Stimulated activated CD8-positive, alpha-beta memory T cell treated with anti-CD3 and anti-CD28 coated beads, Interleukin-15, amount 100 ng/mL, for 24 hours (primary cell): ENCODE measurements at places on chromosomes 7 and 10.

DNA sequence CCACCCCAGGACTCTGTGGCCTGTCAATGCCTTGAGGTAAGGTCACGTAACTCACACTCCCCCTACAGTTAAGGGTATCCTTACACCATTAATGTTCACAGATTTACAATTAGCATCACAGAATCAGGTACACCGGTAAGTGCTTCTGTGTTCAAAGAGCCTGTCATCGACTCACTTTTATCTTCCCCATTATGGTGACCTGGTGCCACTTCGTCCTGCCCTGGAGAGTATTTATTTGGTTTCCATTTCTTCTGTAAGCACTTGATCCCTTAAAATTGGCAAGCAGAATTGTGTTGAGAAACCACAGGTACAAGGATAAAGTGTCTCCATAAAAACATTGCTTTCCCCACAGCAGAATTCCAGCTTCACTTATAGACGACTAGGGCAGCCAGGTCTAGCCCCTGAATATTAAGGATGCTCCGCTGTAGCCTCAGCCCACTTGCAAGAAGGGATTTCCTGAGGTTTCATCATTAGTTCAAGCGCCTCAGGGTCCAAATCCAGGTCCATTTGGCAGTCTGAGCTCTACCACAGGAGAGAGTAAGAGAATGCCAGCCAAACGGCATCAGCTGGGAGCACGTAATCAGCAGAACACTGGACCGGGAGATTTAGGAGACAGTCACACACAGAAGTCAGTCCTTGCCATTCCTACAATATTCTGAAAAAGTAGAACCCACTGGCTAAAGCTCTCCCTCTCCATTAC lies 10.1 kb downstream of the ATXN7L1 start:
- no peak for DNase-seq

DNA sequence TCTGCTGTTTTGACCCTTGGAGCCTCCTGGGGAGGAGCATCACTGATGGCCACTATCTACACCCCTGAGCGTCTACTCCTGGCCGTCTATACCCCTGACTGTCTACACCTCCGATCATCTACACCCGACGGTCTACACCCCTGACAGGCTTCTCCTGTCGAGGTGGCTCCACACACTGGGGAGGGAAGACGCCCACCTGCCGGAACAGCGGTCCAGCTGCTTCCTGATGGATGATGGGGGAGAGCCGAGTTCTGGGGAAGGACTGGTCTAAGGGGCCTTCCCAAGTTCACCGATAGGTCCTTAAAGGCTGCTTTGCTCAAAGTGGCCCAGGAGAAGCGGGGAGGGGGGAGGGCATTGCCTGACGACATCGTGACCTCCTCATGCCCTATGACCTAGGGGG lies 39.4 kb downstream of the GBX1 start:
- no peak for DNase-seq

GRCh38 chr10:96025566-96025965 lies 17.8 kb upstream of the CCNJ start:
- DNase-seq = no peak

DNA sequence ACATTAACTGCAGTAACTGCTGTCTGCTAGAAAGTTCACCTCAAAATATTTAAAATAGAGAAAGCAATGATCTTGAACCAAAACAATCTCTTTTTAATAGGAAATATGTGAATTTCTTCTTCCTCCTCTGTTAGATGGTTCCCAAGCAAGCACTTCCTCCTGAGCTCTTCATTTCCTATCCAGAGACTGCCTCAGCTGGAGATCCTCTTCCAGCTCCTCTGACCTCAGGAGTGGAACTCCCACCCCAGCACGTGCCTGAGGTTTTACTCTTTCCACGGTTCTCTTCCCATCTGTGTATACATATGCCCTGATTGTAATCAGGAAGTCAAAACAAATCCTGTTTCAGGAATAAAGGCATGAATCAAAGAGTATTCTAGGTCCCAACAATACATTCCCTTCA lies 5.6 kb downstream of the DENND11 start:
- no peak for DNase-seq

DNA sequence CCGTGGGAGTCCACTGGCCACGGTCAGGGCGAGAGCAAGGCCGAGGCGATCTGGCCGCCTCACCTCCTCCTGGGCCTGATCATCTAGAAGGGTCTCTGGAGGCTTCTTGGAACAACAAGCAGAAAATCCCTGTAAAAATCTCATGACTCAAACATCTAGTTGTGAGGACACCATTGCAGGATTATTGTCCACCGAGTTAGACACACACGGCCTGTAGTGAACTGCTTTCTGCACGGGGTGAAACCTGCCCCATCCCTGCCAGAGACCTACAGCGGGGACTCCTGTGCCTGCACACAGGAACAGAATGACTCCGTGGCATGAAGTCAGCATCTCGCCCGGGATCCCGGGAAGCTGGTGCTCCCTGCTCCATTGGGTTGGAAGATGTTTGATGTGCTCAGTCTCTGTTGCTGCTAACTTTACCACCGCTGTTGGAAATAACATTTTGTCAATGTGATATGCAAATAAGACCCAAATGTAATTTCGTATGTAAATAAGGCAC lies 267.0 kb upstream of the TCERG1L start:
- no peak for DNase-seq

DNA sequence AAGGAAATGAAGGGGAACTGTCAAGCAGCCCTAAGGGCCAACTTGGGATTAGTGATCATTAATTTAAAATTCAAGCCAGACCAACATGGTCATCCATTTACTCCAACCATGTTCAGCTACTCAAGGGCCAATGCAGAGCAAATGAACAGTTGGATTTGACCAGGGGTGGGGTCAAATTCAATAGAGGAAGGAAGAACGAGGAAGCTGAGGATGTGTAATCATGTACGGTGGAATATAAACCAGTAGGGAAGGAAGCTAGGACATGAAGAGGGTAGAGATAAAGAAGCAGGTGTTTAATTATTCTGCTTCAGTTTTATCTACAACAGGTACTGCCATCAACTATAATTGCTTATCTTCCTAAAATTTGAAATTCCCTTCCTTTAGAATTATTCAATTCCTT lies 81.6 kb downstream of the HIBADH start:
- no peak for DNase-seq

DNA sequence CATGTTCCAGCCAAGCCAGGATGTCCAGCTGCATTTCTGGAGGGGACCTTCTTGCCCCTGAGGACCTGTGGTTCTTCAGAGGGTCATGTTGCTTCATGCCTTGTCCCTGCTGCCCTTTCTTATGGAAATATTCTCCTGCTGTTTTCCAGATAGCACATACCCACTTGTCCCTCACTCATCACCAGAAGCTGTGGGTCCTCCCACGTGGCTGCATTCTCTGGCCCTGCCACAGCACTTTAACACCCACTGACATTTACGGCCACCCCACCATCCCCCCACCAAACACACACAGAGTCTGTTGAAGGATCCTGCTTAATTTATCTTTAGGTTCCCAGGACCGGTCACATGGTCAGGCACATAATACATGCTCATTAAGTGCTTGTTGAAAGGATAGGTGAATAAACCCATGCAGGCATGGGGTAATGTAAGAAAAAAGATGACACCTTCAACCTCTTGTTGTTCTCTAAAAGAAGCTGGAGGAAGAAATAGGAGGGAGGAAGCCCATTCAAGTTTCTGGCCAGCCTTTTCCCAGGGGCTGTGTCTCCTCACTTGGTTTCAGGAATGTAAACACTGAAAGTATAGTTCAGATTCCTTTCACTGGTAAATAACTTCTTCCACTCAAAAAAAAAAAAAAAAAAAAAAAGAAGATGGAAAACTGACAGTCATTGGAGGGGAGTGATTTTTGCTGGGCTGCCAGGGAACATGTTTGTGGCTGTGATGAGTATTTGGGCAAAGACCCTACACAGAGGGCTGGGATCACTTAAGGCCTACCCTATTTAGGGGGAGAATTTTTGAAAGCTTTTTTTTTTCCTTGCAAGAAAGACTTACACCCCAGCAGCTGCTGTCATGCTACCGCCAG lies 19.8 kb upstream of the BMPER start:
- DNase-seq = no peak

GRCh38 chr7:53789741-53790140 lies 752.4 kb upstream of the VSTM2A start:
- DNase-seq = no peak

DNA sequence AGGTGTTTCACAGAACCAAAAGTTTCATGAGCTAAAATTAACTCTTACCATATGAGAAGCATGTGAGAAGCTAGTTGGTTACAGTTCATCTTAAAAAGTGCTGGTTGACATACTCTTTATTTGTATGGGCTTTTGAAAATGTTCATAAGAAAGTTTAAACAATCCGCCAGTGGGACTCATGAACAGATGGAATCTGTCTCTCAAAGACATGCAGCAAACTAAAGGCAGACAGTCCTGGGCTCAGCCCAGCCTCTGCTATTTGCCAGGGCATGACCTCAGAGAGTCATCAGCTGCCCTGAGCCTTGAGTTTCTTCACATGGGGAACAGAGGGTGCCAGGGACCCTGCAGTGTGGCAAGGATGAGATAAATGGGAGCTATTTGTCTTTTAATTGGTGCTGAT lies 3.2 kb downstream of the PYROXD2 start:
- DNase-seq = no peak

DNA sequence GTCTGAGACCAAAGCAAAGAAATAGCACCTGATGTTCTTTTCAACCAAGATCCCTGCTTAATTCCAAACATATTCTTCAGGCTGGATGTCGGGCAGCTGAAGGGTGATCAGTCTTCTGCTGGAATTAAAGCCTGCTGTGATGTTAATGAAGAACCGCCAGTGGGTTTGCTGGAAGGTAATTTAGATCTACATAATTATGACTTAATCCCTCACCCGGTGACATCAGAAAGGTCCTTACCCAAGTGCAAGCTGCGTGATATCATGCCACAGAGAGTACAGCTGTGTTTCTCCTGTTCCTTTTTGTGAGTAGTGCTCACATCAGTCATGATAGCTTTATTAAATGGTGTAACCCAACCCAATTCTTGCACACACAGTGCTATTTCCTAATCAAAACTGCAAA lies 29.1 kb upstream of the LRGUK start:
- no peak for DNase-seq

- DNase-seq = no peak
Measured at GRCh38 chr10:96295475-96295874, 8.8 kb upstream of the DNTT start.

DNA sequence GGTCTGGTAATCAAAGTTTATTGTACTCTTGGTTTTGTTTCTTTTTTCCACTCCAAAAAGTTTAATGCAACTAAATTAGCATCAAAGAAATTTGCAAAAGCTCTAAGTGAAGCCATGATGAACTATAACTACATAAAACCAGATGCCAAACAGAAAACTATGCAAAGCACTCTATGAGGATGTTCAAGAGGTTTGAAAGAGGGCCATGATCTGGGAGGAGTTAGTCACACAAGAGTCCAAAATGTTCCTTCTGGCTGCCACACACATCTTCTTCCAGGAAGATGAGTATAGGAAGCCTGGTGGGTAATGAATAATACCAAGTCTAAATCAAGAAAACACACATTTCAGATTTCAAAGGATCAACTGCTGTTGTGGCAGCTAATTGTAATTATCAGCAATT lies 28.4 kb downstream of the GLI3 start:
- DNase-seq = no peak

- no peak for DNase-seq
Measured at GRCh38 chr10:79137300-79137756, 68.6 kb downstream of the ZMIZ1 start.

- no peak for DNase-seq
Measured at GRCh38 chr10:30510932-30511700, 77.1 kb downstream of the MAP3K8 start.

DNA sequence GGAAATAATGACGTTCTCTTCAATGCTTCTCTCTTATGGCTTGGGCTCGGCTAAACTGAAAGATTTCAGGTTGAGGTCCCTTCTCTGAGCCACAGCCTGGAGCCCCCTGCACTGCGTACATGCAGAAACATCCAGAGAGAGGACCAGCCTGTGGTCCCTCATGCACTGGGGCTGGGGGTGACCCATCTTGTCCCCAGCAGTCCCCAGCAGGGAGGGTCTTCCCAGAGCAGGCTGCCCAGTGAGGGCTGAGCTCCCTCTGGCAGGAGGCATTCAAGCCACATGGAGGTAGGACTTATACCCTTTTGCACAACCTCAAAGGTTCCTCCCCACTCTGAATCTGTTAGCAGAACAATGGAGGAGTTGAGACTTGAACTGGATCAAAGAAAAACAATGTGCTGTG lies 7.4 kb downstream of the GDF10 start:
- DNase-seq = no peak

DNA sequence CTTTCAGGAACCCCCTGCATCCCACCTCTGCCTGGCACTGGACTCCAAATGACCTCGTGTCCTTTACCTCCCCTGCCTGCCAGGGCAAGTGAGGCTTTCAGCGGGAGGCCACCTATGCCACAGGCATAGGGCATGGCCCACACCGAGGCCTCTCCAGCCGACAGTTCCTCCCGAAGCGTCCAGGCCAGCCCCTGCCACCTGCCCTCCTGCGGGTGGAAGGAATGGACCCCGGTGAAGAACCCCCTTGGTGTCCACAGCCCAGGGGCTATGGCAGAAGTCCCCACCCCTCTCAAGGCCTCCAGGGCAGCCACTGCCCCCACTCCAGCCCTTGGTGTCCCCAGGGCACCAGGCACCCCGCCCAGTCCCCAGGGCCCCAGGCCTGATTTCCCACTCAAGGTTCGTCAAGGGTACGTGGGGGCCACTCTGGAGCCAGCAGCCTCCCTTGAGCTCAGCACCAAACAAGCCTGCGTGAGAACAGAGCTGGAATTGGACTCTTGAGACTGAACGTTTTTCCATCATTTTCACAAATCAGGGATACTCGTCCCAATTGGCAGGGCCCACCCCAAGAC lies 3.1 kb downstream of the FUOM start:
- no peak for DNase-seq

GRCh38 chr7:47088329-47089067 lies 493.4 kb downstream of the TNS3 start:
- peak; percentile 3 for DNase-seq

- DNase-seq = no peak
Measured at GRCh38 chr7:107999779-108000560, 3.0 kb downstream of the LAMB1 start.

DNA sequence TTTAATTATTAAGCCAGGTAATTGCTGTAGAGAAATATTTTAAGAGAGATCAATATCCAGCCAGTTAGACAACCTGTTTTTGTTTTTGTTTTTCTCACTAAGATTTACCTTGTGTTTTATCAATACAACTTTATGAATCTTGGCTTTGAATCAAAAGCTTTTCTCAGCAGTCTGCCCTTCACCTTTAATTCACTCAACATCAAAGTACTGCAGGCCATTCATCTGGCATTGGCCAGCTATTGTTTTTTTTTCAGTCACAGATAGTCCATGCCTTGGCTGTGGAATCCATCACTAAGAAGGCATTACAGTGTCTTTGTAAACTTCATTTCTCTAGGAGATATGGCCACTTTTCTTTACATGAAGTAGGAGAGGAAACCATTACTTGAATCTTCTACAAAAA lies 20.2 kb downstream of the SGCE start:
- DNase-seq = no peak

DNA sequence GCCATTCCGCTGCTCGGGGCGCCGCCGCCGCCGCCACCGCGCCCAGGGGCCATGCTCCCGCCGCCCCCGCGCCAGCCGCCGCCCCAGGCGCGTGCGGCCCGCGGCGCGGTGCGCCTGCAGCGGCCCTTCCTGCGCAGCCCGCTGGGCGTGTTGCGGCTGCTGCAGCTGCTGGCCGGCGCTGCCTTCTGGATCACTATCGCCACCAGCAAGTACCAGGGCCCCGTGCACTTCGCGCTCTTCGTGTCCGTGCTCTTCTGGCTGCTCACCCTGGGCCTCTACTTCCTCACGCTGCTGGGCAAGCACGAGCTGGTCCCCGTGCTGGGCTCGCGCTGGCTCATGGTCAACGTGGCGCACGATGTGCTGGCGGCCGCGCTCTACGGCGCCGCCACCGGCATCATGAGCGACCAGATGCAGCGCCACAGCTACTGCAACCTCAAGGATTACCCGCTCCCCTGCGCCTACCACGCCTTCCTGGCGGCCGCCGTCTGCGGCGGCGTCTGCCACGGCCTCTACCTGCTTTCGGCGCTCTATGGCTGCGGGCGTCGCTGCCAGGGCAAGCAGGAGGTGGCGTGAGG lies 383 bp downstream of the MARVELD1 start:
- no peak for DNase-seq
